Glutamatergic neuron (in vitro differentiated cells): ENCODE measurements at places on chromosomes 7 and 10. TPM values are rescaled to one million over a fixed set of nuclear protein-coding genes. Genes with fewer than 3 reads are reported as not detected.

DNA sequence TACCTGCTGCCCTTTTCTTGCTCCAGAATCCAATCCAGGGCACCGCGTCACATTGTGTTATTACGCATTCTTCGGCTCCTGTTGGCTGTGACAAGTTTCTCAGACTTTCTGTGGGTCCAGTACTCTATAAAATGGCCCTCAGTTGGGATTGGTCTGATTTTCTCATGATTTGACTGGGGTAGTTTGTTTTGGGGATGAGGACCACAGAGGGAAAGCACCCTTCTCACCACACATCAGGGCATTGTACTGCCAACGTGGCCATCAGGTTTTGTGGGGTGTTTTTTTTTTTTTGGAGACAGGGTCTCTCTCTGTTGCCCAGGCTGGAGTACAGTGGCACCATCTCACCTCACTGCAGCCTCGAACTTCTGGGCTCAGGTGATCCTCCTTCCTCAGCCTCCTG lies 17.0 kb upstream of the ORAI2 start:
- peaks cover 7% of the 10 kb centered on the region for H3K4me1 ChIP-seq
- peaks cover 5% of the 10 kb centered on the region for H3K36me3 ChIP-seq
- no peak overlapping the region for H3K27ac ChIP-seq
- peaks cover 9% of the 10 kb centered on the region for H3K27me3 ChIP-seq

TAS2R41 gene
- total RNA-seq, result not detected

- H3K4me3 ChIP-seq, result peak overlapping the region; percentile 57
- H3K27ac ChIP-seq, result peak overlapping the region; percentile 83
- no peaks in the 10 kb centered on the region for H3K36me3 ChIP-seq
- H3K27me3 ChIP-seq, result peaks cover 5% of the 10 kb centered on the region
- H3K4me1 ChIP-seq, result peaks cover 46% of the 10 kb centered on the region
Measured at GRCh38 chr10:102669206-102670064, 25.2 kb downstream of the TRIM8 start.

GRCh38 chr7:98655611-98656010 lies 38.5 kb downstream of the NPTX2 start:
- peaks cover 2% of the 10 kb centered on the region for H3K4me1 ChIP-seq
- H3K4me3 ChIP-seq, result no peak overlapping the region
- peaks cover 5% of the 10 kb centered on the region for H3K36me3 ChIP-seq
- peaks cover 4% of the 10 kb centered on the region for H3K27me3 ChIP-seq

KLF14 gene
- not detected for total RNA-seq

ARHGAP19 gene
- 9.8 TPM for total RNA-seq

DNA sequence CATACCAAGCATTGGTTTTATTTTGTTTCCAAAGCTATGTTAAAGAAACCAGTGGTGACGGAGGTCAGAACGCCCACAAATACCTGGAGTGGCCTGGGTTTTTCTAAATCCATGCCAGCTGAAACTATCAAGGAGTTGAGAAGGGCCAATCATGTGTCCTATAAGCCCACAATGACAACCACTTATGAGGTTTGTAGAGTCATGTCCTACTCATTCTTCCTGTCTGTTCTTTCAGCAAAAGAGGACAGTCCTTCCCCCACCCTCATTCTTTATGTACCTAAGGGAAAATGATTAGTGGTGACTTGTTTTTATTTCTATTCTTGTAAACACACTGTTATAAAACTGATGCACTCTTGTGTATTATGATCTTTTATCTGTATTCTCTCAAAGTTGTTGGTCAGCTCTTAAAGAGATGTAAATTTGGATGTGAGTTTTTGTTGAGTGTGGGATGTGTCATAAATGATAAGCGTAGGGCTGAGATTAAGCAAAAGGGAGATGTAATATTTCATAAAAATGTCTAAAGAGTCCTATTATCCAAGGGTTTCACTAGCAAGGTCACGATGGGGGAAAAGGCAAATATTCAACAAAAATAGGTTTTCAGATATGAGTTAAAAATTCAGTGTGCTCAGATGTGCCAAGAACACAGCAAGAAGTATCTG lies 294.4 kb downstream of the BICC1 start:
- H3K36me3 ChIP-seq, result no peaks in the 10 kb centered on the region
- H3K27ac ChIP-seq, result no peak overlapping the region
- H3K4me1 ChIP-seq, result no peaks in the 10 kb centered on the region
- no peaks in the 10 kb centered on the region for H3K27me3 ChIP-seq
- DNase-seq, result no peak

DNA sequence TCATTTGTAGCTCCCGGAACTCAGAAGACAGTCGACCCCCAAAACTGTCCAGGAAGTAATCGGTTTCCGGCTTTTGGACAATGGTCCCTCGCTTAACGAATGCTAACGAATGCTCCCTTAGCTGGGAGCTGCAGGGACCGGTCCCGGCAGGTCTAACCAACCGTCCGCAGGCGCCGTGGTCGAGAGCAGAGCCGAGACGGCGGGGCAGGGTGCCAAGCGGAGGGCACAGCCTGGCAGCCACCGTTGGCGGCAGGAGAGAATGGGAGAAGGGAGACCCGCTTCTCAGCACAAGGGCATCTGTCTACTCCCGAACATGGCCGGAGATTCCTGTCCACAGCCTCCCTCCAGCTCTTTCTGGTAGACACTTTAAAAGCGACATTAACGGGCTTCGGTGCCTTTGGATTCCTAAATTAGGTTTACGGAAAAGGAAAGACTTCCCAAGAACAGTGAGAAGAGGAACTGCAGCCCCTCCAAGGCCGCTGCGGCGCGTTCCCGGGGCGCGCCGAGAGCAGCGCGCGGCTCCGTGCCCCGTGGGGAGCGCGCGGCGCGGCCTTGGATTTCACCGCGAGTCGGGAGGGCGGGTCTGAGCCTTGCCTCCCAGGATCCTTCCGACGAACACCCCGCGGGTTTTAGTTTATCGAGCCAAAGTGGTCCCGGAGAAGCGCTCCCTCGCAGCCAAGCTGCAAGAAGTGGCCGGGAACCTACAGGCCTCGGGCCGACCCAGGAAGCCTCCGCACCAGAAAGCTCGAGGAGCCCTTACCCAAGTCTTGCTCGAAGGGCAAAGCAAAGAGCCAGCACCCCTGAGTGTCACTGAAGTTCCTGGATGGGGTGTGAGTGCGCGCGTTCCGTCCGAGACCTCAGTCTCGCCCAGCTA lies 3.6 kb upstream of the TBX20 start:
- no peak overlapping the region for H3K27ac ChIP-seq
- peaks cover 9% of the 10 kb centered on the region for H3K4me1 ChIP-seq
- no peaks in the 10 kb centered on the region for H3K36me3 ChIP-seq
- peak; percentile 34 for DNase-seq

DNA sequence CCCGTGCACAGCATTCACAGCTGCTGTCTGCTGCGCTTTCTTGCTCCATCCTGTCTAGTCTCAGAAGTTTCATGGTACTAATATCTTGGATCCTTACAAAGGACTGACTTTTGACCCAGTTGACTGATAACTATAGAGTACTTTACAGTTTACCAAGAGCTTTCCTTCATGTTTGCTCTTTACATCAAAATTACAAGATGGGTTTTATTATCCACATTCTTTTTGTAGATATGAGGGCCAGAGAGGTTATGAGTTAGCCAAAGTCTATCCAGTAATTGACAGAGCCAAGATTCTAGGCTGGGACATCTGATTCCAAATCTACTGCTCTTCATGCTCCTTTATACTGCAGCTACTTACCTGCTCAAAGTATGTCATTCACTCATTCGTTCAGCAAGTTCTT lies 218.2 kb downstream of the AUTS2 start:
- peaks cover 2% of the 10 kb centered on the region for H3K27me3 ChIP-seq
- peaks cover 68% of the 10 kb centered on the region for H3K4me1 ChIP-seq
- no peak overlapping the region for H3K4me3 ChIP-seq
- no peak for DNase-seq
- peaks cover 5% of the 10 kb centered on the region for H3K36me3 ChIP-seq

- no peak overlapping the region for H3K27ac ChIP-seq
- peak overlapping the region; percentile 81 for H3K4me3 ChIP-seq
- no peaks in the 10 kb centered on the region for H3K4me1 ChIP-seq
- H3K27me3 ChIP-seq, result peaks cover 6% of the 10 kb centered on the region
- DNase-seq, result peak; percentile 72
Measured at GRCh38 chr10:75294866-75295701, 59.3 kb upstream of the COMTD1 start.

DNA sequence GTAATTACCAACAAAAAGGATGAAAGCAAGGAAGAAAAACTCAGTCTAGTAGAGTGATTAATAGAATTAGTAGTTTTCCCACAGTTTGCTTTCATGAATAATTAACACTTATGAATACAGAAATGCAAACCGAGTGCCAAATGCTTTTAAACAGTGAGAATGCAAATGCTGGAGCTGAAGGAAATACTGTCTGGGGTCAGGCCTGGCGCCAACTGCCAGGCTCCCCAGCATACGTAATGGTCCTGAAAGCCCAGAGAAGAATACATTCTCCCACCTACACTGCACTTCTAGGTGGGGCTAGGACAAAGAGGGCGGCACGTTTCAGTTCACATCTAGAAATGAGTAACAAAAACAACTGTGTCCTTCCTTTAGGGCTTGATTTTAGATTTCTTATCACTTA lies 30.0 kb downstream of the GLUD1 start:
- H3K27me3 ChIP-seq, result peaks cover 3% of the 10 kb centered on the region
- H3K4me3 ChIP-seq, result no peak overlapping the region
- H3K27ac ChIP-seq, result no peak overlapping the region
- H3K36me3 ChIP-seq, result peaks cover 12% of the 10 kb centered on the region
- H3K4me1 ChIP-seq, result no peaks in the 10 kb centered on the region
- no peak for DNase-seq

- H3K4me3 ChIP-seq, result no peak overlapping the region
- peaks cover 2% of the 10 kb centered on the region for H3K27me3 ChIP-seq
- peaks cover 8% of the 10 kb centered on the region for H3K36me3 ChIP-seq
- no peak overlapping the region for H3K27ac ChIP-seq
- no peak for DNase-seq
- no peaks in the 10 kb centered on the region for H3K4me1 ChIP-seq
Measured at GRCh38 chr10:3366043-3366442, 193.5 kb upstream of the PITRM1 start.

GRCh38 chr7:107914831-107915230 lies 23.8 kb downstream of the DLD start:
- no peaks in the 10 kb centered on the region for H3K27me3 ChIP-seq
- H3K4me1 ChIP-seq, result peaks cover 14% of the 10 kb centered on the region
- H3K27ac ChIP-seq, result peak overlapping the region; percentile 65
- no peak for DNase-seq
- H3K36me3 ChIP-seq, result peaks cover 5% of the 10 kb centered on the region

PNLIP gene
- total RNA-seq, result not detected

DNA sequence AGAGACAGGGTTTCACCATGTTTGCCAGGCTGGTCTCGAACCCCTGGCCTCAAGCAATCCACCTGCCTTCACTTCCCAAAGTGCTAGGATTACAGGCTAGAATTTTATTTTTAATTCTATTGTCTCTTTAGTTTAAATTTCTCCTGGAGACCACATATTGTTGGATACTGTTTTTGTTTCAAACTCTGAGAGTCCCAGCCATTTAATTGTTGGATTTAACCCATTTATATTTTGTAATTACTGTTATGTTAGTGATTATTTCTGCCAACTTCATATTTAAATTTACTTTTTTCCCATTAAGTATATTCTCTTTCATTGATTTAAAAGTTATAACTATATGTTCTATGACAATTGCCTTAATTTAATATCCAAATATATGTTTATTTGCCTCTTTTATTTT lies 185.6 kb downstream of the ZNF248 start:
- no peak for DNase-seq
- no peaks in the 10 kb centered on the region for H3K36me3 ChIP-seq
- H3K4me3 ChIP-seq, result no peak overlapping the region
- H3K27ac ChIP-seq, result no peak overlapping the region

GRCh38 chr10:34537629-34538231 lies 277.4 kb downstream of the PARD3 start:
- DNase-seq, result no peak
- peaks cover 14% of the 10 kb centered on the region for H3K4me1 ChIP-seq
- H3K27ac ChIP-seq, result no peak overlapping the region
- no peaks in the 10 kb centered on the region for H3K36me3 ChIP-seq
- H3K27me3 ChIP-seq, result no peaks in the 10 kb centered on the region
- no peak overlapping the region for H3K4me3 ChIP-seq
